ENCODE measurements at places on chromosomes 2 and 18. TPM values are rescaled to one million over a fixed set of nuclear protein-coding genes. Genes with fewer than 3 reads are reported as not detected.

The TEX44 gene
- not detected for polyA plus RNA-seq

The REL gene
- 34.3 TPM for polyA plus RNA-seq

The ASB18 gene
- not detected for polyA plus RNA-seq

The CPO gene
- polyA plus RNA-seq, result not detected

The ANKRD30BL gene
- polyA plus RNA-seq, result not detected

The ANO7 gene
- polyA plus RNA-seq, result not detected

The COL3A1 gene
- not detected for polyA plus RNA-seq

The SERPINB7 gene
- polyA plus RNA-seq, result not detected

The RIT2 gene
- polyA plus RNA-seq, result not detected

The TMEM37 gene
- polyA plus RNA-seq, result not detected

The MC2R gene
- polyA plus RNA-seq, result not detected

The MTX2 gene
- 3.1 TPM for polyA plus RNA-seq

The CACNB4 gene
- 1.9 TPM for polyA plus RNA-seq

The ST6GAL2 gene
- not detected for polyA plus RNA-seq

The CNOT11 gene
- 38.4 TPM for polyA plus RNA-seq

The TIA1 gene
- 47.0 TPM for polyA plus RNA-seq

The ZNF804A gene
- polyA plus RNA-seq, result 1.8 TPM

The ASXL2 gene
- 3.6 TPM for polyA plus RNA-seq

The LYPD6B gene
- polyA plus RNA-seq, result not detected

The FSHR gene
- polyA plus RNA-seq, result not detected

The GYPC gene
- polyA plus RNA-seq, result 21.7 TPM

The HPCAL1 gene
- 98.0 TPM for polyA plus RNA-seq

The LTBP1 gene
- 0.18 TPM for polyA plus RNA-seq

The SP5 gene
- not detected for polyA plus RNA-seq

The CRYGD gene
- polyA plus RNA-seq, result not detected

The MYCN gene
- polyA plus RNA-seq, result not detected

The NEDD4L gene
- 2.5 TPM for polyA plus RNA-seq

The PID1 gene
- polyA plus RNA-seq, result 62.3 TPM

The NEU2 gene
- not detected for polyA plus RNA-seq

The STAMBP gene
- 40.8 TPM for polyA plus RNA-seq

The TUBA3D gene
- not detected for polyA plus RNA-seq

The VAMP5 gene
- polyA plus RNA-seq, result 171 TPM

The ATP8B1 gene
- 0.03 TPM for polyA plus RNA-seq

The INHBB gene
- 0.08 TPM for polyA plus RNA-seq

The SUCLG1 gene
- 114 TPM for polyA plus RNA-seq

The IFT172 gene
- polyA plus RNA-seq, result 1.7 TPM

The TMEM163 gene
- 0.06 TPM for polyA plus RNA-seq

The TFPI gene
- not detected for polyA plus RNA-seq

The KIF5C gene
- polyA plus RNA-seq, result not detected

The HOXD13 gene
- not detected for polyA plus RNA-seq

The SP100 gene
- 97.4 TPM for polyA plus RNA-seq

The HOXD9 gene
- not detected for polyA plus RNA-seq

The ZNF521 gene
- 0.15 TPM for polyA plus RNA-seq

The SULT1C4 gene
- polyA plus RNA-seq, result not detected

The AFF3 gene
- polyA plus RNA-seq, result 0.17 TPM

The C2orf15 gene
- polyA plus RNA-seq, result 0.09 TPM

The RTP5 gene
- 0.03 TPM for polyA plus RNA-seq

The IL36A gene
- polyA plus RNA-seq, result not detected

The C2orf66 gene
- polyA plus RNA-seq, result not detected

The MEP1B gene
- polyA plus RNA-seq, result not detected

The REG1B gene
- not detected for polyA plus RNA-seq

The EMILIN1 gene
- polyA plus RNA-seq, result 0.43 TPM

All from CD14-positive monocyte (primary cell).